HCT116 (cell line): ENCODE measurements at places on chromosomes 4 and X. TPM values are rescaled to one million over a fixed set of nuclear protein-coding genes. Genes with fewer than 3 reads are reported as not detected.

Gene TMPRSS11B
- total RNA-seq: not detected

Gene NOA1
- total RNA-seq: 38.4 TPM

Gene ZNF157
- total RNA-seq: not detected

Gene DDX60
- total RNA-seq: 6.5 TPM

Gene SASH3
- total RNA-seq: 0.42 TPM

Gene CXXC4
- total RNA-seq: 0.54 TPM

Gene ARX
- 0.22 TPM for total RNA-seq

Gene TNMD
- total RNA-seq: not detected
